Progenitor cell of endocrine pancreas (in vitro differentiated cells): ENCODE measurements at places on chromosomes 3 and 15.

- no peaks in the 10 kb centered on the region for H3K27me3 ChIP-seq
- H3K4me3 ChIP-seq = peak overlapping the region; percentile 84
- H3K4me1 ChIP-seq = peaks cover 7% of the 10 kb centered on the region
- DNase-seq = peak; percentile 44
- H3K27ac ChIP-seq = peak overlapping the region; percentile 62
Observed at GRCh38 chr3:126083511-126083912, 412 bp downstream of the SLC41A3 start.

DNA sequence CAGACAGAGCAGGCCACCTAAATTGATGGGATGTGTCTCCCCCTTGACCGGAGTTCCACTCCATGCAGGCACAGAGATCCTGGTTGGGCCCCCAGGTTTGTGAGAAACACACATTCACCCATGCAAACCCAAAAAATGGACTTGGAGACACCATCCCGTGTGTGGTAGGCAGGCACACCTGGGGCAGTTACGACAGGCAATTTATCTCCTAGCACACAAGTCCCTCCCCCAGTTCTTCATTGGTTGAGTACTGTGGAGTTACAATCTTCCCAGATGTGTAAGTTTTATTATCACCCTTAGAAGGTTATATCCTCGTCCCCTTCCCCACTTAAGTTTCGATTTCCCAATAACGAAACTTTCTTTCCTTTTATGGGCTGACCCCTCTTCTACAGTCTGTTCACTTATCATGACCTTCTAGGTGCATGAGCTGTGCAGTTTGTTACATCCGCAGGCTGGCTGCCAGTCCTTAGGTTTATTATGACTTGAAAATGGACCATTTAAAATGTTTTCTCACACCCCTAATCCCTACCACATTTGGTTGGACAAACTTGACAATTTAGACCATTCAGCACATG is 27.3 kb downstream of the ARL8B start:
- H3K27me3 ChIP-seq = no peaks in the 10 kb centered on the region
- H3K4me1 ChIP-seq = no peaks in the 10 kb centered on the region
- H3K36me3 ChIP-seq = peaks cover 34% of the 10 kb centered on the region

DNA sequence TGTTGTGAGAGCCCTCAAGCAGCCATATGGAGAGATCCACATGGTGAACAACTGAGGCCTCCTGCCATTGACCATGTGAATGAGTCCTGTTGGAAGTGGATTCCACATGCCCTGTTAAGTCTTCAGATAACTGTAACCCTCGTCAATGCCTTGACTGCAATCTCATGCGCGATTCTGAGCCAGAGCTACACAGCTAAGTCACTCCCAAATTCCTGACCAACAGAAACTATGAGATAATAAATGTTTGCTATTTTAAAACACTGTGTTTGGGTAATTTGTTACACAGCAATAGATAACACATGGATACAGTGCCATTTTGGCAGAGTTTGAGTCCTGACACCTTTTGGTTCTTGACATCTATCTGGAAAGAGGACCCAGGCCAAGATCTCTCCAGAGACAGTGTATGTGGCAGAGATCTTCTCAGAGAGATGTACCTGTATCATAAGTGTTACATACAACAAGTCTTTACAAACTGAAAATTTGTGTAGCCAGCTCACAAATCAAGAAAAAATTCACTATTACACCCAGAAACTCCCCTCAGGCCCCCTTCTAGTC is 34.5 kb upstream of the BNC1 start:
- H3K27ac ChIP-seq = no peak overlapping the region
- H3K4me1 ChIP-seq = peaks cover 8% of the 10 kb centered on the region
- H3K36me3 ChIP-seq = no peaks in the 10 kb centered on the region
- DNase-seq = no peak
- H3K4me3 ChIP-seq = no peak overlapping the region

- H3K27me3 ChIP-seq = no peaks in the 10 kb centered on the region
- H3K27ac ChIP-seq = peak overlapping the region; percentile 94
- H3K36me3 ChIP-seq = peaks cover 8% of the 10 kb centered on the region
- DNase-seq = no peak
- H3K4me1 ChIP-seq = peaks cover 36% of the 10 kb centered on the region
Observed at GRCh38 chr3:124636863-124637296, 93.4 kb upstream of the UMPS start.

DNA sequence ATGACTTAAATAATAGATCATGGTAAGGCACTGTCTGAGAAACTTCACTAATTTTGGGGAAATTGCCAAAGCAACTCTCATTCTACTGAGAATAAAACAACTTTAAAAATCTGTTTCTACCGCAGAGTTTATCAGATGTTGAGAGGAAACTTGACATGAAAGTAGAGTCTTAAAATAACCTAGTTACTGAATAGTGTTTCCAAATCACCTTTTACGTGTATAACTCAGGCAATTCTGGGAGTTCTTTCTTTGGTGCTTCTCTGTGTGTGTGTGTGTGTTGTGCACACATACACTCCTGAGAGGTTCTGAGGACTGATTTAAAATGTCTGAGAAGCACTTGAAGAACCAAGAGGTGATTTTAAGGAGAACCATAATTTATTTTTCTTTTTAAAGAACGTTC is 236.6 kb downstream of the SV2B start:
- H3K4me3 ChIP-seq = no peak overlapping the region
- no peak overlapping the region for H3K27ac ChIP-seq
- DNase-seq = no peak
- no peaks in the 10 kb centered on the region for H3K36me3 ChIP-seq
- peaks cover 3% of the 10 kb centered on the region for H3K27me3 ChIP-seq
- no peaks in the 10 kb centered on the region for H3K4me1 ChIP-seq

DNA sequence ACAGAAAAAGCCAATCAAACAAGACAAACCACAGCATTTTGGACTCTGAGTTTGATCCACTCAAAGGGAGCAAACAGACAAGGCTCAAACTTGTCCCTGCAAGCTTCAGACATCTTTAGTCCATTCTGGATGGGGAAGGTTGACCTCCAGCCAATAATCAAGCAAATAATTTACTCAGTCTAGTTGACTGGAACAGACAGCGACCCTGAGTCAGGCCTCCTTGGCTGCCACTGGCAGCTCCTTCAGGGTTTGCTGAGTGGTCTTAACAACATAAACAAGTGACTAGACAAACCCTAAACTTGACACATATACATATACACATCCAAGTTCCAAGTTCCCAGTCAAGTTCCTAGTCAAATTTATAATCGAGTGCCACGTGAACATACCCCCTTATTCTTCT is 313.9 kb downstream of the POLQ start:
- H3K27me3 ChIP-seq = no peaks in the 10 kb centered on the region
- no peaks in the 10 kb centered on the region for H3K4me1 ChIP-seq
- H3K4me3 ChIP-seq = no peak overlapping the region
- no peak for DNase-seq
- no peaks in the 10 kb centered on the region for H3K36me3 ChIP-seq

- no peak overlapping the region for H3K27ac ChIP-seq
- H3K4me1 ChIP-seq = peaks cover 24% of the 10 kb centered on the region
- peak overlapping the region; percentile 58 for H3K4me3 ChIP-seq
- H3K36me3 ChIP-seq = peaks cover 7% of the 10 kb centered on the region
Observed at GRCh38 chr15:40955930-40956540, 2.8 kb downstream of the CHAC1 start.

GRCh38 chr15:100812802-100813201 is 66.8 kb upstream of the ALDH1A3 start:
- no peak for DNase-seq
- H3K4me1 ChIP-seq = no peaks in the 10 kb centered on the region
- H3K27me3 ChIP-seq = no peaks in the 10 kb centered on the region
- H3K27ac ChIP-seq = no peak overlapping the region
- peaks cover 2% of the 10 kb centered on the region for H3K36me3 ChIP-seq
